ENCODE measurements at places on chromosomes 1 and 21.

- no peak for DNase-seq
Observed at GRCh38 chr1:3466366-3467075, 12.1 kb downstream of the ARHGEF16 start.

DNA sequence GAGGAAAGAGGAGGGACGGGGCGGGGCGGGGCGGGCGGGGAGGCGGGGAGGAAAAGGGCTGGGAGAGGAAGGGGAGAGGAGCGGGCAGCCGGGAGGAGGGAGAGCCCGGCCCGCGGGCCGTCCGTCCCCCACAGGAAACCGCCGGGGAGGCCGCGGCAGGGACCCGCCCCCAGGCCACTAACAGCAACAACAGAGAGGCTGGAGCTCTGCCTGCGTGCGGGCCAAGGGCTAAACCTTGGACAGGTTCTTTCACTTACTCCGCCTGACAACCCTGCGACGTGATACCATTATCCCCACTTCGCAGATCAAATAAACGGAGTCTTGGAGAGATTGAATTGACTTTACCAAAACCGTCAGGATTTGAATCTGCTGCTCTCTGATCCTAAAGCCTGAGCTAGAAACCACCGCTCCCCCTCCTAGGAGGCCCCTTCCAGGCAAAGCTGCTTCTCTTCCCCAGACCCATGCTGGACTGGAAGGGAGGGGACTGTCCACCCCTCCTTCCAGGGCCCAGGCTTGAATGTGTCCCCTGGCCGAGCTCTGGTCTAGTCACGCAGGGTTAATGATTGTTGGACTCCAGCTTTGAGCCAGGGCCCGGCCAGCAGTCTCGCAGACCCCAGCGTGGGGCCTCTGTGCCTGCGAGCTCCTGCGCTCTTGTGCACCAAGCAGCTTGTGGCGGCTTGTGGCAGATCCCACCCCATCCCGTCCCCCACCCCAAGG lies at the start of gene EVA1B:
Gene EVA1B (minus strand): TSS at position 10 of the 717 bp plus-strand sequence. CDS start 608 bp downstream, outside the sequence.
- peak; percentile 47 for DNase-seq

DNA sequence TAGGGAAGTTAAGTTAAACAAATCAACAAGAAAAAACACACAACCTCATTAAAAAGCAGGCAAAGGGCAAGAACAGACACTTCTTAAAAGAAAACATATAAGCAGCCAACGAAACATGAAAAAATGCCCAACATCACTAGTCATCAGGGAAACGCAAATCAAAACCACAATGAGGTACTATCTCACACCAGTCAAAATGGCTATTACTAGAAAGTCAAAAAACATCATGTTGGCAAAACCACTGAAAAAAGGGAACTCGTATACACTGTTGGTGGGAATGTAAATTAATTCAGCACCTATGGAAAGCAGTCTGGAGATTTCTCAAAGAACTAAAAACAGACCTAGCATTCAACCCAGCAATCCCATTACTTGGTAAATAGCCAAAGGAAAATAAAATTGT lies 51.1 kb downstream of the HSF2BP start:
- DNase-seq = no peak

DNA sequence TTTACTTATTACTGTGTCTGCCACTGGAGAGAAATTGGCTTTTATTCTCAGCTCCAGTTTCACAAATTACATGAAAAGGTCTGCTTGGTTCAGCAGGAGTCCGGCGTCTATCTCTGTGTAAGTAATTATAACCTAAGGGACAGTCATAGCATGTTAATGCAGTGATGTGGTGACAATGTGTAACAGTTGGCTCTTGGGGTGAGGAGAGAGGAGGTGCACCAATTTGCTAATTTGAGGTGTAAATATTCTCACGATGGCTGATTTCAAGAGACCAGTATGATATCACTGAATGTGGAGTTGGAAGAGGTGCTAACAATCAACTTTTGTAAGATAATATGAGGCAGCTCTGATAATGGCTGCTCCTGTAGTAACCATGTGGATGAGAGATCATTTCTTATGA lies 86.1 kb downstream of the CTH start:
- DNase-seq = no peak

- DNase-seq = peak; percentile 52
Observed at GRCh38 chr1:226424221-226425003, 16.5 kb upstream of the PARP1 start.

- no peak for DNase-seq
Observed at GRCh38 chr1:85991261-85991660, 165.3 kb downstream of the COL24A1 start.

- no peak for DNase-seq
Observed at GRCh38 chr1:154619181-154619948, 11.4 kb upstream of the ADAR start.

GRCh38 chr1:232509570-232509969 lies 120.4 kb downstream of the SIPA1L2 start:
- no peak for DNase-seq

DNA sequence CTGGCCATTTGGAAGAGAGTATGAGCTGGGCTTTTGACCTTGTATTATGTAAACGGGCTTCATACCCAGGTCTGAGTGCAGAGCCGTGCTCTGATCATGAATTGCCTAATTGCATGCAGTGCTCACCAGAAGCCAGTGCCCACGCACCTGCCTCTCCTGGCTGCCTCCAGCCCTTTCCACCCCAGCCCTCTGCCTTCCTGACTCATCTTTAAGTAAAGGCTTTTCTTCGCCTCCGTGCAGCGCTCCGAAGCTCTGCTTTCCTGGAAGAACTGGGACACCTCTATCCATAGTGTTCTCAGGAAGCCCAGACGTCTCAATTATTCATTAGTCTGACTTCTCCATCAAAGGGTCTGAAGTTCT lies 413.7 kb downstream of the PTPRU start:
- no peak for DNase-seq

GRCh38 chr1:222750651-222751050 lies 13.6 kb downstream of the FAM177B start:
- DNase-seq = no peak

GRCh38 chr1:147201276-147201675 lies 23.9 kb downstream of the FMO5 start:
- DNase-seq = no peak

- DNase-seq = no peak
Observed at GRCh38 chr1:173062150-173062938, 11.6 kb upstream of the TNFSF18 start.

GRCh38 chr1:23356471-23357137 lies 12.5 kb upstream of the HNRNPR start:
- DNase-seq = no peak

- DNase-seq = no peak
Observed at GRCh38 chr1:181554465-181554864, 71.1 kb downstream of the CACNA1E start.

- no peak for DNase-seq
Observed at GRCh38 chr21:45641480-45642035, 2.0 kb upstream of the PCBP3 start.
